ENCODE measurements at places on chromosomes 3 and 15.

GRCh38 chr3:27105904-27106303 lies 263.3 kb downstream of the NEK10 start:
- DNase-seq: no peak

GRCh38 chr3:135853981-135854380 lies 111.5 kb upstream of the PPP2R3A start:
- no peak for DNase-seq

GRCh38 chr3:73192036-73192738 lies 130.7 kb downstream of the EBLN2 start:
- DNase-seq: no peak

- DNase-seq: no peak
Observed at GRCh38 chr3:76889911-76890310, 150.0 kb upstream of the ROBO2 start.

DNA sequence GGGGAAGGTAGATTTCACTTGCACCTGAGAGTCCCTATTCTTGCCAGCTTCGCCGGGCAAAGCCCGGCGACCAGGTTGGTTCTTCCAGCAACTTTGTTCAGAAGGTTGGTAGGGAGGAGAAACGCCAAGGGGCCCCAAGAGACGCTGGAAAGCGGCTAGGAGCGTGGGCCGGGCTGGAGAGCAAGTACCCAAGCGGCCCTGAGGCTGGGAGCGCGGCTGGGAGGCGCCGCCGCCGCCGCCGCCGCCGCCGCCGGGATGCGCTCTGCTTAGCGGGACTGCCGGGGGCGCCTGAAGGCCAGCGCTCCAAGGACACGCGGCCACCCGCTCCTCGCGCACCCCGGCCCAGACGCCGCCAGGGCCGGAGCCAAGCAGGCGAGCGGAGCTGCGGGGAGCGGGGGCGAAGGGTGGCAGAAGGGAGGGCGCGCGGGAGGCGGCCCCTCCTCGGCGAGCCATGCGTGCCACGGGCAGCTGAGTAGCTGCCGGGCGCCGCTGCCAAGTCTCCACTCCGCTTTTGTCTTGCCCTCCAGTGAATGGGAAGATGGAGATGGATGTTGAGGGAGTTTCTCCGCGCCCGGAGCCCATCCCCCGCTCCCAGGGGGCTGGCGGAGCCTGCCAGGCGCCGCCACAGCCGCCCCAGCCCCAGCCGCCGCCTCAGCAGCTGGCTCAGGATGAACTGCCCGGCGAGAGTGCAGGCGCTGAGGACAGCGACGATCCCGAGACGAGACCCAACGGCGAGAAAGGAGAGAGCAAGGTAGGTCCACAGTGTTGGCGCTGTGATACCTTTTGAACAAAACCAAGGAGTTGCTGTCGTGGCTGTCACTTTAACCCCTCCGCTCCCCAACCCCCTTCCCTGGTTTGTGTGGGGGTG lies 227.4 kb upstream of the AZI2 start:
- DNase-seq: no peak

GRCh38 chr3:43894176-43895049 lies 203.7 kb downstream of the ABHD5 start:
- no peak for DNase-seq

- DNase-seq: no peak
Observed at GRCh38 chr3:184927796-184928315, 115.9 kb downstream of the VPS8 start.

GRCh38 chr3:190371152-190371551 lies 16.8 kb upstream of the CLDN16 start:
- DNase-seq: no peak

GRCh38 chr3:35592589-35593295 lies 46.6 kb upstream of the ARPP21 start:
- no peak for DNase-seq

GRCh38 chr15:29034593-29035335 lies 149.0 kb downstream of the APBA2 start:
- DNase-seq: no peak

GRCh38 chr3:64266065-64266931 lies 41.0 kb upstream of the PRICKLE2 start:
- peak; percentile 75 for DNase-seq

DNA sequence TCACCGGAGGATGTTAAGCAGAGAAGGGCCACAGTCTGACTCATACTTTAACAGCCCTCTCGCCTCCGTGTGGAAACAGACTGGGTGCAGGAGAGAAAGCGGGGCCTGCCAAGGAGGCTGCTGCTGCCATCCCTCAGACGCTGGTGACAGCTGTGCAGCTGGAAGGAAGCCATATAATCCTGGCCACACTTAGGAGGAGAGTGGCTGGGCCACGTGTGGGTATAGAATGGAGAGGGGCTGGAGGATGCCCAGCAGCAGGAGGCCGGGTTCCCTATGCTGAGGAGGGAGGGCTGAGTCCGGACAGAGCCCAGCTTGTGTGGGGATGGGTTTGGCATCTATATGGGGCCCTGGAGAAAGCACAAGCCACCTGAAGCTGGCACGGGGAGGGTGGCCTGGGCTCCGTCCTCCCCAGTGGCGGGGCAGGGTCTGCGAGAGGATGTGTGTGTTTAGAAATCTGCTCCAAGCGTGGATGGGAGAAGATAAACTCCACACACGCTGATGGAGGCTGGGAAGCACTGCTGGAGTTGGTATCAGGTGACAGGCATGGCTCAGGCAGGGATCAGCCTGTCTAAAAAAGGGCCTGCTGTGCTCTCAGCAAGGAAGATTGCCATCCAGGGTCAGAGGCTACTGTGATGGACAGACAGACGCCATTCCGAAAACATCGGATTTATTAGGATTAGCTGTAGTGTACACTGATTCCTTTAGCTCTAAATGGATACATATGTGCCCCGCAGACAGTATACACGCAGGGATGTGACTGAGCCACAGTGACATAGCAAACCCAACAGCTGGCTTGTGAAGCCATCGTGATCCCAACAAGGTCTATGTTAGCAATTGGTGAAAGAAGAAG lies 15.9 kb downstream of the ABTB1 start:
- DNase-seq: no peak

Measured in RCC 7860 (cell line).